ENCODE measurements at places on chromosomes 12 and 14. TPM values are rescaled to one million over a fixed set of nuclear protein-coding genes. Genes with fewer than 3 reads are reported as not detected.

DNA sequence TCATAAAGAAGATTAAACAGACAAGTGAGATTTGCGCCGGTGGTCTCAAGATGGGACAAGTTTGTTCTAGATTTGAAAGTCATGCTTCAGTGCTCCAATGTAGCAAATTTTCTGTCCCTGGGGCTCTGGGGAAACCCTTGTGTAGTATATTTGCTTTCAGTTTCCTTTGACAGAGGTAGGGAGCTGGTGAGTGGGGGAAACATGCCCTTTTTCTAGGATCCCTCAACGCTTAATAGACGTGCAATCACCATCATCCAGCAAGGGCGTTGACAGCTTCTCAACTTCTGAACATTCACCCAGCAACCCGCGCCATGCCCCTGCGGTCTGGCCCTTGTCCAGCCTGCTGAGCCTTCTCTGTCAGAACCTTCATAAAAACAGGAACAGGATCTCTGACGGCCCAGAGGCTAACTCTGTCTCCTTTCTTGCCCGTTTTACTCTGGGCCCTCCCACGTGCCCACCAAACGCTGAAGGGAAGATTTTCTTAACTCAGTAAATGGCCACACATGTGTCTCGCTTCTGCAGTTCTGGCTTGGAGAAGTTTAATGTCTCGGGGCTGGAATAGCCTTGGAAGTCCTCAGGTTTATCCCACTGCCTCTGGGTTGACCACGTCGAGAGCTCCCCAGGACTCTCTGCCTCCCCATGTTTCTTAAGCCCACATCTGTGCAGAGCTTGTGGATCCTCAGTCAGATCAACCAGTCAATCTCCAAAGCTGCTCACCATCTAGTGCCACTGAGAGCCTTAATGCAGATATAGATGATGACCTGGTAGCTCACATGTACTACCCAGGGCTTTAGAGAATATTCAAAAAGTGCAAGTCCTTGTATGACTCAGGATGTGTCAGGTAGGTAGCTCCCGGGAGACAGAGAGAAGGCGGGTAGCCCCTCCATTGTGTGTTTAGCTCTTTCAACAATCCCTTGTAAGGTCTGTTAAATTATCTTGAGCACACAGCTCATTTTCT lies 58.1 kb upstream of the CCND2 start:
- H3K36me3 ChIP-seq, result no peaks in the 10 kb centered on the region

DNA sequence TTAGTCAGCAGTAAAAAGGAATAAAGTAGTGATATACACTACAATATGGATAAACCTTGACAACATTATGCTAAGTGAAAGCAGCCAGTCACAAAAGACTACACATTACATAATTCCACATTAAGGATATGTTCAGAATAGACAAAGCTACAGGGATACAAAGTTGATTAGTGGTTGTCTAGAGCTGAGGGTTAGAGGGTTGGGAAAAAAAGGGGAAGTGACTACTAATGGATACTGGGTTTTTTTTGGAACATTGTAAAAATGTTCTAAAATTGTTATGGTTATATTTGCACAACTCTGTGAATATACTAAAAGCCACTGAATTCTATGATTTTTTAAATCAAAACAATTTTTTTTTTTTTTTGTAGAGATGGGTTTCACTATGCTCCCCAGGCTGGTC lies 4.8 kb upstream of the NGDN start:
- H3K27ac ChIP-seq, result no peak overlapping the region
- peaks cover 8% of the 10 kb centered on the region for H3K27me3 ChIP-seq
- H3K4me3 ChIP-seq, result no peak overlapping the region
- no peak for DNase-seq

DNA sequence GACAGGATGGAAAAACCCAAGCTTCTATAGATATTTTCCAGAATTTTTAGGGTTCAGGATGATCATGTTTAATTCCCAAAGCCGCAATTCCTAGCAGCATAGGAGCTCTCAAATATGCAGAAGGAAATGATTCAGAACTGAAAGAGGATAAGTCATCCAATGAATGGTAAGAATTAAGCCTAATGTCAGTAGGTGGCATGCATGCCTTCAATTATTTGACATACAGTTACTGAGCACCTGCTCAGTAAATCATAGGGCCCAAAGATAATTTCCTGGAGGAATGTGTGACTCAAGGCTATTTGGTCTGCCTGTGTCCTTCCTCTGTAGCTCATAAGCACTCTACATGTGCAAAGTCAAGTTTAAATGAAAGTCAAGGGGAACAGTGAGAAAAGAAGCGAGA lies 116.8 kb upstream of the SLC38A4 start:
- H3K27ac ChIP-seq, result no peak overlapping the region
- H3K36me3 ChIP-seq, result no peaks in the 10 kb centered on the region
- no peak overlapping the region for H3K4me3 ChIP-seq
- DNase-seq, result no peak

GRCh38 chr12:1107669-1108068 lies 116.6 kb downstream of the ERC1 start:
- H3K36me3 ChIP-seq, result peaks cover 5% of the 10 kb centered on the region
- H3K27ac ChIP-seq, result no peak overlapping the region
- no peaks in the 10 kb centered on the region for H3K27me3 ChIP-seq
- DNase-seq, result no peak
- H3K4me1 ChIP-seq, result peaks cover 22% of the 10 kb centered on the region

DNA sequence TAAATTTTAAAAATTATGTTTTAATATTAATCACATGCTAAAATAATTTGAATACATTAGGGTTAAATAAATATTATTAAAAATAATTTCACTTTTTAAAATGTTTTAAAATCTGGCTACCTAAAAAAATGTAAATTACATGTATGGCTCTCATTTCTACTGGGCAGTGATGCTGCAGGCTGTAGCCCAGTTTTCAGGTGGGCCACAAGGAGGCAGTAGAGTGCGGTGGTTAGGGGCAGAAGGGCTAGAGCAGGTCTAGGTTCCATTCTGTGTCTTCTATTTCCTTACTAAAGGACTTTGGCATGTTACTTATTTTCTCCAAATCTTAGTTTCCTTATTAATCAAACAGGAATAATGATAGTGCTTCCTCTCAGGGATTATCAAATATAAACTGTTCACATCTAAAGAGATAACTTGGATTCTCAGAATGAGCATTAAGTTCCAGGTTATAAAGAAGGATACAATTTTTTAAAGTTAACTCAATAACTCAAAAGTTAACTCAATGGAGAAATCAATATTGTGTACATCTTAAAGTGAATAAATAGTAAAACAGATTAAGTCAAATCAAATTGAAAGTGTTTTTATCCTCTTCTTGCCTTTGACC lies 54.9 kb upstream of the OVCH1 start:
- H3K27me3 ChIP-seq, result no peaks in the 10 kb centered on the region
- H3K27ac ChIP-seq, result no peak overlapping the region
- peak; percentile 67 for DNase-seq
- H3K4me3 ChIP-seq, result no peak overlapping the region
- H3K36me3 ChIP-seq, result no peaks in the 10 kb centered on the region
- H3K4me1 ChIP-seq, result no peaks in the 10 kb centered on the region

GRCh38 chr12:8948701-8949341 lies 624 bp downstream of the M6PR start:
- peak; percentile 27 for DNase-seq
- H3K27me3 ChIP-seq, result no peaks in the 10 kb centered on the region
- H3K27ac ChIP-seq, result peak overlapping the region; percentile 87
- H3K4me1 ChIP-seq, result peaks cover 58% of the 10 kb centered on the region
- peaks cover 51% of the 10 kb centered on the region for H3K36me3 ChIP-seq

The GPR162 gene
- total RNA-seq, result not detected

DNA sequence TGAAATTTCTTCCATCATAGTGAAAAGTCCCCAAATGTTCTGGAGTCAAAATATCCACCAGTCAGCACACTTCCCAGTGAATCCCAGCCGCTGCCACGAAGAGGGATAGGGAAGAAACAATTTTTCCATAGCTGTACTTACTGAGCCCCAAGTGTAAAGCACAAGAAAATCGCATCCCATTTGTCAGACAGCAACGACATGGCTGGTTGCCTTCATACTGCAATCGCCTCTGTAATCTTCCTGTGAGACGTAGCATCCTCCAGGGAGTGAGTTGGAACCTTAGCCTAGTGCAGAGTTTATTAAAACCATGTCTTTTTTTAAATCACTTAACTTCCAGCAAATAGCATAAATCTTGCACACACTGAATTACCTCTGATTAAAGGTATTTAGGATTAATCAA lies 56.8 kb downstream of the GNG2 start:
- no peak for DNase-seq
- peaks cover 75% of the 10 kb centered on the region for H3K36me3 ChIP-seq
- H3K27ac ChIP-seq, result no peak overlapping the region
- H3K4me1 ChIP-seq, result peaks cover 22% of the 10 kb centered on the region
- no peaks in the 10 kb centered on the region for H3K27me3 ChIP-seq
- no peak overlapping the region for H3K4me3 ChIP-seq

DNA sequence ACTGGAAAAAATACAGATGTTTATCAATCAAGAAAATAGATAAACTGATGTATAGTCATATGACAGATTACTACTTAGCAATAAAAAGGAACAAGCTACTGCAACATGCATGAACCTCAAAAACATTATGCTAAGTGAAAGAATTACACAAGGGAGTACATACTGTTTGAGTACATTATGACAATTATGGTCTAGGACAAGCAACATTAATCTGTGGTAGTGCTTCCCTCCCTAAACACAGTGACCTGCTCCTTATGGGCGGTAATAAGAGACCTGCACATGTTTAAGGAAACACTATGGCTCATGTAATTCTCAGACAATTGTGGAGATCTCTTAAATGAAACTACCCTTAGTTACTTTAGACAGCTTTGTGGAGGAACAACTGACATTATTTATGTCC lies 421.2 kb upstream of the FBXO33 start:
- H3K4me1 ChIP-seq, result no peaks in the 10 kb centered on the region
- no peaks in the 10 kb centered on the region for H3K27me3 ChIP-seq
- no peak overlapping the region for H3K4me3 ChIP-seq
- no peak overlapping the region for H3K27ac ChIP-seq
- H3K36me3 ChIP-seq, result no peaks in the 10 kb centered on the region

GRCh38 chr12:124322271-124322998 lies 27.5 kb downstream of the RFLNA start:
- no peak overlapping the region for H3K4me3 ChIP-seq

GRCh38 chr12:98863167-98863566 lies 218.1 kb downstream of the APAF1 start:
- no peaks in the 10 kb centered on the region for H3K36me3 ChIP-seq
- no peak overlapping the region for H3K27ac ChIP-seq
- peaks cover 6% of the 10 kb centered on the region for H3K27me3 ChIP-seq
- DNase-seq, result no peak

- H3K36me3 ChIP-seq, result no peaks in the 10 kb centered on the region
- no peaks in the 10 kb centered on the region for H3K27me3 ChIP-seq
- DNase-seq, result no peak
Observed at GRCh38 chr12:16150276-16150675, 127.2 kb downstream of the SLC15A5 start.

DNA sequence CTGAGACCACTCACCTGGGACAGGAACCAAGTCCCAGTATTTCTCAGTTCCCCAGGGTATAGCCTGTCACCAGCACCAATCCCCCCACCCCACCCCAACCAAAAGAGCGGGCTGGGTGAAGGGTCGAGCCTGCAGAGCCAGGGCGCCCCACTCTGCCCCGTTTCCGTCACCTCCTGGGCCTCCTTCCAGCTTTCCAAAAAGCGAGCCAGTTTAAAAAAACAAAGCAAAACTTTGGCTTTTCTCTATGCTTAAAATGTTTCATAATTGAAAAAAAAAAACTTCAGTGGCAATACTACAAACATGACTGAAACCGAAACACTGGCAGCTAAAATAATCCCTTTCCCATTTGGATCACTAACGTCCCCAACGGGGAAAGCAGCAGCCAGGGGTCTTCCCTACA lies 7.5 kb downstream of the CAMKK2 start:
- no peak overlapping the region for H3K4me3 ChIP-seq
- H3K36me3 ChIP-seq, result peaks cover 13% of the 10 kb centered on the region
- H3K4me1 ChIP-seq, result peaks cover 27% of the 10 kb centered on the region
- DNase-seq, result no peak
- no peaks in the 10 kb centered on the region for H3K27me3 ChIP-seq
